Fibroblast of the aortic adventitia (primary cell): ENCODE measurements at places on chromosomes 11 and 22. TPM values are rescaled to one million over a fixed set of nuclear protein-coding genes. Genes with fewer than 3 reads are reported as not detected.

DNA sequence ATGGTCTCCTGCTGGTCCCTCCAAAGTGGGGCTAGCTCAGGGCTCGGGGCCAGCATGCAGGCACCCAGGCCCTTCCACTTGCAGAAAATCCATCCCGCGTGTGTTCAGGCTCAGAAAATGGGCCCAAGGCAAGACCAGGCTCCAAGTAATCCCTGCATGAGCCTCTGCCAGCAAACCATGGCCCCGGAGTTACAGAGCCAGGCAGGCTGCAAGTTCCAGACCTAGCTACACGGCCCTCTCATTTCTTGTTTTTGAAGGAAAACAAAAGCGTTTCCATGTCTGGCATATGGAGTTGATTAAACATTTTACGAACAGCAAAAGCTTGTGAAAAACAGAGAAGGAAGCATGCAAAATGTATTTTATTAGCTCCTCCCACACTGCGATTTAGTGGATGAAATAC lies 29.7 kb downstream of the KIAA0930 start:
- peak; percentile 83 for DNase-seq

DNA sequence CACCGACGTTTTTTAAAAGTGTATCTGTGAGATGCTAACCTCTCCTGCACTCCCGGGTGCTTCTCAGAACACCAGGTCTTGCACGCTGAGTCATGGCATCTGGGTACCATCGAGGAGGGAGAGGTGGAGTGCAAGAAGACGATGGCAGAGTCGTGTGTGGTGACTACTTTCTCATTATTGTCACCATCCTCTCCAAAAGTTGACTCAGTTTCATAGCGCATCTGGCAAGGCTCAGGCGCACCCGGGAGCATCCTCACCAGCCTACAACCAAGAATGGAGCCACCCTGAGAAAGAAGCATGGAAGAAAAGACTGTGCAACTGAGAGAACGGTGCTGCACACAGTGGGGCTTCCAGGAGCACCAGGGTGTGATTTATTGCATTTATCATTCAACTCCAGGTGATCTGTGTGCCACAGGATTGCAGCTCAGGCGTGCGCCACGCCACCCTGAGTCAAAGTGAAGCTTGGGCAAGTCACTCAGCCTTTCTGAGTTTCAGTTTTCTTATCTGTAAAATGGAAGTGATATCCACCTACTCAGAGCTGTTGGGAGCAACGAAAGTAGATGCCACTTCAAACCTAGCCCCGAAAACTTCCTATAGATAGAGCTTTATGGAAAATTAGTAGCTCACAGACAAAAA lies 65.4 kb downstream of the LINC01488 start:
- DNase-seq = no peak

DNA sequence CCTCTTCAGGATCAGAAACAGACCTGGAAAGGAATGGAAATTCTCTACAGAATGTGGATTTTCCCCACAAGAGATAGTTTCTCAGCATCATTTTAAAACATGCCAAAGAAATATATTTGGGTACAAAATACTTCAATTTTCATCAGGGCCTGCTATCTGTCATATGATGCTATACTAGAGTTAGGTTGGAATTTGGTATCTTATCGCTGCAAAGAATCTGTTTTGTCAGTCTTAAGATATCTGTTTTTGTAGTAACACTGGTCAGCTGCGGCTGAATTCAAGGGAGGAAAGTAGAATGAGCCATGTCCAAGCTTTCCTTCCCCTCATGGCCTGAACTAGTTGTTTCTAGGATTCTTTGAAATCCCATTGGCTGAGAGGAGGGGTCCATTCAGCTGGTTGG lies 806.4 kb downstream of the KCNA4 start:
- no peak for DNase-seq

Gene B3GAT1
- total RNA-seq = not detected in 2 replicates
